ENCODE measurements at places on chromosomes 11 and 22.

GRCh38 chr22:48554893-48555572 is 1272.6 kb downstream of the BRD1 start:
- peak; percentile 58 for ATAC-seq

DNA sequence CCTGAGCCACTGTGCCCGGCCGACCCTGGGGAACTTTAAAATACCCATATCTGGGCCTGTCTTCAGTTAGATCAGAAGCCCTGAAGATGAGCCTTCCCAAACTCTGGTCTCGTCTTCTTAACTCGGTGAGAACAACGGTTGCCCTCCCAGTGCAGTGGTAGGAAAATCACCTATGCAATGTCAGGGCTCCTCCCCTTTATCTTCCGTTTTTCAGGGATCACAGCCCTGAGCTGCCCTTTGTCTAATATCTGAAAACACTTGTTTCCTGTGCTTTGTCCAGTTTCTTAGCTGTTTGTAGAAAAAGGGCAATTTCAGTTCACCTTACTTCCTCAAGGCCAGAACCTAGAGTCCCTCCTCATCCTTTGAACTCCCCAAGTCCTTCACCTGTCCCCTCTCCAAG is 9.4 kb downstream of the DRAP1 start:
- no peak for ATAC-seq

DNA sequence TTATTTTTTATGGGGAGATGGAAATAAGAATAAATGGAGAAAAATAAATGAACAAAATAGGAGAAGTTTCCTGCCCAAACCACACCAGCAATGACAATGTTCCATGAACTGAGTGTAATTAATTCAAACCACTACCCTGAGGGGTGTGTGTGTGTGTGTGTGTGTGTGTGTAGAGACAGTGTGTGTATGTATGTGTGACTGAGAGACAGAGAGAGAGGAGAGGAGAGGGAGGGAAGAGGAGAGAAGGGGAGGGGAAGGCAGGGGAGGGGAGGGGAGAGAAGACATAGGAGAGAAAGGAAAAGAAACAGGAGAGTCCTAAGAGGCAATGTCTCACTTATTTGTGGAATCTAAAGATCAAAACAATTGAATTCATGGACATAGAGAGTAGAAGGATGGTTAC is 65.0 kb upstream of the POU2AF1 start:
- ATAC-seq = no peak

GRCh38 chr11:19395050-19395449 is 154.3 kb upstream of the E2F8 start:
- ATAC-seq = no peak

DNA sequence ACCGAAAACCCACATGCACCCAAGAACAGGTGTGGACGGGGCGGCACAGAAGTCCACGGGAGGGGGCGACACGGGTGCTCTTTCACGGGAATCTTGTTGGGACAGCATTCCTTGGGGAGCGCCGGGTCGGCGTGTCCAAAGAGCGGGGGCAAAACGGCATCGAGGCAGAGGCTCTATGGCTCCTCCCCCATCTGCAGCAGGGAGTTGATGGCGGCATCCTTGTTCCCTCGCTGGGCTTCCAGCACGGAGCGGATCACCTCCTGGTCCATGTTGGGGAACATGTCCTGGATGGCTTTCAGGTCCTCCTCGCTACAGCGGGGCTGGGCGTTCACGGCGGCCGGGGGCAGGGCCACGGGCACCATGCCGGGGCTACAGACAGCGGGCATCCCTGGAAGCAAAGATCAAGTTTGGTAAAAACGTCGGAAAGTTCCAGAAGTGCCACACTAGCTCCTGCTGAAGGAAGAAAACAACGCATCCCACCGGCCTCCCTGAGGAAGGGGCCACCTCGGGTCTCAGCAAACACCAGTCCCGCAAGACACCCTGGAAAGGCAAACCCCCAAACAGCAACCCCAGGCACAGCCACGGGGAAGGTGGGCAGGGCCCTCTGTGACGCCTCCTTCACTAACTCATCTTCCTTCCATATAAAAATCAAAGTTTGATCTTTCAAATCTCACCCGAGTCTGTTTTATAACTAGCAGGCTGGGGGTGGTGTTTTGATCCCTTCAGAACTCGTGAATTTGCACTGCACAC is 32.4 kb downstream of the TOLLIP start:
- ATAC-seq = no peak

DNA sequence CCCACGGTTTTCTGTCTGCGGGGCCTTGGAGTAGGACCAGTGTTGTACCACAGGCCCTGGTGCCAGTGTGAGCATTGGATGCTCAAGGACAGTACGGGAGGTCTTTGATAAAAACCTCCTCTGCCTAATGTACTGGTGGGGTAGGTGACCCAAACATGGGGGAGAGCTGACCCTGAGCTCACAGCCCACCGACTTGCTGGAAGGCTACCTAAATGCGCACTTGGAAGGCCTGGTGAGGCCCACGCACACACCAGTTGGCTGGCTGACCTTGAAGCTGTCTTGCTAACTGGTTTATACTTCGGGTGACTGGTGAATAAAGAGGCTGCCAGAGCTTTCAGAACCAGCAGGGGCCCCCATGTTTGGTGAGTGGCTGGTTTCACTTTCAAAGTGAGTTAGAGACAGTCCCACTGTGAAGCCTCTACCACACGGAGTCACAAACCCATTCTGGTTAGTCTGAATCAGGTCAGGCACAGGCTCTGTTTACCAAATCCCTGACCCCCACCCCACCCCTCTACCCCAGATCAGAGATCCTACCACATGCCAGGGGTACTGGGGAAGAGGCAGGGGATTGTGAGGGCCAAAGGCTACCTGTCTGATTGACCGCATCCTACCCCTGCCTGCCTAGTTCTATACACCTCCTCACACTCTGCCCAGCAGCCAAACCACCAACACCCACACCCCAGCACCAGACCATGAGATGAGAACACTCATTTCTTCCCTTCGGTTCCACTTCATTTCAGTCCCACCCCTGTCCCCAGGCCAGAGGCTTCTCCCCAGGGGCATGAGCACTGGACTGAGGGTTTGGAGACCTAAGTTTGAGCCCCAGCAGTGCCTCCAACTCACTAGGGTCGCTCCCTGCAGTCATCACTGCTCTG is 12.7 kb upstream of the IL2RB start:
- no peak for ATAC-seq

DNA sequence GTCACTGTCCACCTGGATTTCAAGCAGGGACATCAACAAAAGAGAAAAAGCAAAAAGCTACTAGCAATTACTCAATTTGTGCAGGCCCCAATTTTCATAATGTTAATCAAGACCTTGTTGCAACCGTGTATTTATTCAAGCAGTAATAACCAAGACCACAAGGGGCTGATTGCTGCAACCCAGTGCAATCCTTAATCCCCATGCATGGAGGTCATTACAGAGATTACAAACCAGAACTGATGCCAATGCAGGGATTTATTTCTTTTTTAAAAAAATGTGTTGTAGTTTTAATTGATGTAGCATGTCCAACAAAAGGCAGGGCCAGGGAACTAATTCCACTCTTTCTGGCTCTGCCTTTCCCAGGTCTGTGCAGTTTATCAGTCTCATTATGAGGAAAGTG is 18.4 kb downstream of the TECTA start:
- no peak for ATAC-seq

DNA sequence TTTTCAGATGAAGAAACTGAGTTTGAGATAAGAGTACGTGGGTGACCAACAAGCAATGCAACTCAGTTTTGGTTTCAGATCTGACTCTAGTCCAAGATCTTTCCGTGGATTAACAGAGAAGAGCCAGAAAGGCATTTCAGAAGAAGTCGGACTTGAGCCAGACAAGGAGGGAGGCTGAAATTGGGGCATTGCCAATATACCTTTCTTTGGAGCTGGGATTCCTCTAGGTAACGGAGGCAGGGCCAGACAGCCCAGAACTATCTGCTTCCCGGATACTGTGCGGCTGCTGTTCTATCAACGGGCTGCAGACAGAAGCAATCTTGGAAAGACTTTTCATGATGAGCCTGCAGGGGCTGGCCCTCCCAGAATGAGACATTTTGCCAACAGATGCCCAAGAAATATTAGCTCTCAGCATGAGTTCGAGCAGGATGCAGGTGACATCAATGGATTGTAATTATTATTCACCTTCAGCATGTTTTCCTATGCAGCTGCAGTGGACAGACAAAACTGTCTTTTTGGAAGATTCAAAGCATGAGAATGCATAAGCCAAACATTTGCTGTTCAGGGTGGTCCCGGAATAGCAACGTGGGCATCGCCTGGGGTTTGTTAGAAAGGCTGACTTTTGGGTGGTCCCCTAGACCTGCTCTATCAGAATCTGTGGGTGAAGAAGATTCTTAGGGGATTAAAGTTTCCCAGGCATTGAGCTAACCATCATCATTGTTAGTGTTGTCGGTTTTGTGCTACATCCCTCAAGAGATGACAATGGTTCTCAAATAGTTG is 95.7 kb downstream of the SCN3B start:
- ATAC-seq = no peak

DNA sequence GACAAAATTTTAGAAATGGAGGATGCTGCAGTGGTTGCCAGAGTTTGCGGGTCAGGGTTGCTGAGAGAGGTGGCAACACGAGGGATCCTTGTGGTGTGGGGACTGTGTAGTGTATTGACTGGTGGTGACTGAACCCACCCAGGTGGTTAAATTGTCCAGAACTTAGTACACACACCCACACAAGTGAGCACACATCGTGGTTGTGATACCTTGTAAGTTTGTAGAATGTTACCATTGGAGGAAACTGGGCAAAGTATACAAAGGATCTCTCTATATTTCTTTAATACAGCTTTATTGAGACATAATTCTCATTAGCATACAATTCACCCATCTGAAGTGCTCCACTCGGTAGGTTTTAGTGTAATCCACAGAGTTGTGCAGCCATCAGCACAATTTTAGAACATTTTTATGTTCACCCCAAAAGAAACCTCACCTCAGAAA is 56.1 kb downstream of the MED15 start:
- no peak for ATAC-seq

- peak; percentile 90 for ATAC-seq
Measured at GRCh38 chr11:112113539-112114457, 27.1 kb downstream of the SDHD start.

GRCh38 chr11:119148720-119149017 is 183 bp upstream of the ABCG4 start:
- ATAC-seq = no peak

GRCh38 chr11:117420143-117420485 is 92.5 kb downstream of the CEP164 start:
- ATAC-seq = no peak

GRCh38 chr11:73154178-73154577 is 12.1 kb upstream of the FCHSD2 start:
- no peak for ATAC-seq

GRCh38 chr11:78351979-78352841 is 65.4 kb downstream of the GAB2 start:
- ATAC-seq = peak; percentile 52

- peak; percentile 99 for ATAC-seq
Measured at GRCh38 chr22:17705951-17706900, 67.7 kb downstream of the BCL2L13 start.

DNA sequence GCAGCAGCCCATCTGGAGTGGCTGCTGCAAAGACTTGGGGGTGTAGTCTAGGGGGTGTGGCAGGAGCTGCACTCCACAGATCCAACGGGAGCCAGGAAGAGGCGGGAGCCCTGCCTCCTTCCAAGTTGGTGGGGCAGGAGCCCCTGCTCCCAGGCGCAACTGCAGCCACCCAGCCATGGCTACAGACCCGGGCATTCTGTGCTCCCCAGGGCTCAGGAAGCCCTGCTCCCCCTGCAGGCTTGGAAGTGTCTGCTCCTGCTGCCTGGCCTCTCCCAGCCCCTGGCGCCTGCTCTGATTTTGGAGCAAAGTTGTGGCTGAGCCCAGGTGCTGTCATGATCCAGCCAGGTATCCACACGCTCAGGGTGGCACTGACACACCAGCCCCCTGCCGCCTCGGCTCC is 58.5 kb downstream of the CCDC34 start:
- no peak for ATAC-seq

DNA sequence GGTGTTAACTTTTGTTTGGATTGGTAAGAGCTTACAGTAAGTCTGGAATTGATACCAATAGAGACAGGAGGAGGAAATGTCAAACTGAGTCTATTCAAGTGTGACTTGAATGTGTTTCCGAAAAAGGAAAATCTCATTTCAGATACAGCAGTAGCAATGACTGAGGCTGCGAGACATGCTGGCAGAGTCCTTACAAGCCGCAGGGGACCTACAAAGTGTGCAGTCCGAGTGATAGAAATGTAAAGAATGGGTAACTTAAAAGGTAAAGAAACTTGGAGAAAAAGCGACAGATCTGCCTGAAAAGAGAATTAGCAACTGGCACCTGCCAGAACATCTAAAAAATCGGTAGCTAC is 444 bp downstream of the CWF19L2 start:
- ATAC-seq = peak; percentile 68

GRCh38 chr11:73542175-73542574 is 55.7 kb downstream of the FAM168A start:
- ATAC-seq = no peak

GRCh38 chr22:46042786-46043185 is 65.8 kb upstream of the WNT7B start:
- ATAC-seq = peak; percentile 18

DNA sequence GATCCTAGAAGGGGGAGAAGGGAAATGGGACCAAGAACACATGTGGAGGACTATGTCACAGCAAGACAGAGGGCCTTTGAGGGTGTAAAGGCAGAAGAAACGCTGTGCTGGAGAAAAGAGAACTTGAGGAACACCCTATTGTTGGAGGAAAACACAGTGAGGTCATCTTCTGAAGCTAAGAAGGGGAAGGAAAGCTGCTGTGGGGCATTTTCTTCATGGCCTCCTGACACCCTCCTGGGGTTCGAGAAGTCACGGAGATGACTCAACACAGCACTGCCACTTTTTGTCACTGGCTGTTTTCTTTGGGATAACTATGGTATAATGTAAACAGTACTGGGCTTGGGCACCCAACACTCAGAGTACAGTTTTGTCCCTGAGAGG is 492.6 kb upstream of the CADM1 start:
- ATAC-seq = no peak

- ATAC-seq = no peak
Measured at GRCh38 chr22:17107547-17107810, 13.7 kb downstream of the TMEM121B start.

DNA sequence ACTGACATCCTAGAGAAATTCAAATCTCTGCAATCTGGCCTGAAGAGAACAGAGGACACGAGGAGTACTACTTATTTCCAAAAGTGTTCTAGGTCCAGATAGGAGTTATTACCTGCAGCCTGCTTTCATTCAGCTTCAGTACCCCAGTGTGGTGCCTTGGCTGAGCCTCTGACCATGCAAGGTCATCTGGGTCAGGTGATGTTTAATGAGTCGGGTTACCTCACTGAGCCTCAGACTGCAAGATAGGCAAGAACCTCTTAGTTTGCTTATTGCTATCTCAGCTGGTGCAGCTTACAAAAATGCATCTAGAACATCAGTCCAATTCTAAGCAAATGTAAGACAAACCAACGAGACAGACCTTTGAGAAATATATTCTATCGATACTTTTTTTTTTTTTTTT is 9.5 kb upstream of the NF2 start:
- no peak for ATAC-seq
